ENCODE measurements at places on chromosomes 4 and X.

- no peak for DNase-seq
Observed at GRCh38 chr4:173801361-173801760, 271.3 kb upstream of the HAND2 start.

DNA sequence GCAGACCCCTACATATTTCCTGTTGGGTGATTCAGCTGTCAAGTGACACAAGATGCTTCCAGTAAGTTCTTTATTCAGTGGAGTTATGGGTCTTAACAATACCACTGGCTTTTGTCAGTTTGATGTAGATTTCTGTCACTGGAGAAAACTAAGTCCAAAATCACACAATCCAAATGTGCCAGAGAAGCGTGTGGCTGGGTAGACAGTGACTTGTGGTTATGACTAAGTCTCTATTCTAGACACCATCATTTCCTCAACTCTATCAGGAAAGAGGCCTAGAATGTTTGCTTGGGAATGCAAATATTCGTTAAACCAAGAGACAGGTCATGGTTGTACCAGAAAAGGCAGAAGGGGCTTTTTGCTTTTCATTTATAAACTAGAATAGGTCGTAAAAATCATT lies 54.4 kb upstream of the HS3ST1 start:
- no peak for DNase-seq

DNA sequence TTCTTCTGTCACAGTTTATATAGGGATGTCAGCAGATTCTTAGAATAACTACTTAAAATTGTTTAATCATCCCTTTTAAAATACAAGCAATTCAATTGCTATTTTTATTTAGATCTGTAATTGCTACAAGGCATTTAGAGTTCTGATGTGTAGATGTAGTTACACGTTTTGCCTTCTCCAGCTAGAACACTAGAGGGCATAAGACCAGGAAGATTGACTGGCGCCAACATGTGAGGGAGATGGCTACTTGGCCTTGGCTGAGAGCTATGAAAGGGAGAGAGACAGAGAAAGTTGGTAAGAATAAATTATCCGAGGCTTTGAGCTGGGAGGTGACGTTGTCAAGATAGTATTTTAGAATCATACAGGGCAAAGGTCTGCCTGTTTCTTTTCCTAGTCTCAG lies 563.7 kb upstream of the PRKX start:
- no peak for DNase-seq

- no peak for DNase-seq
Observed at GRCh38 chr4:8173492-8174242, 15.1 kb upstream of the ABLIM2 start.

DNA sequence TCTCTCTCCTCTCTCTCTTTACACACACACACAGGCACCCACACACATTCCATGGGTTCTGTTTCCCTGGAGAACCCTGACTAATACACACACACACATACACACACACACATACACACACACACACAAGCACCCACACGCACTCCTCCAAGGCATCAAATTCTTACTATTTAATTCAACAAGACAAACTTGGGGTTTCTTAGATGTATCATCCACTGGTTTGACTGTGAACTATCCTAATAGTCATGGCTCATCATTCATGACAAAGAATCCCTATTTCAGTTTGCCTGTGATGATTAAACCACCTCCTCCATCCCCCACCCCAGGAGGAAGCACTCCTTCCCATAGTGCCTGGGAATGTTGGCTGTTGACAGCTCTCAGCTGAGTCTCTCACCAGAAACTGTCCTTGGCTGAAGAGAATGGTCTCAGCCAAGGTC lies 98.2 kb downstream of the USP46 start:
- no peak for DNase-seq

Data from stimulated activated CD4-positive, alpha-beta T cell treated with anti-CD3 and anti-CD28 coated beads, Interleukin-12 subunit alpha, Interleukin-12 subunit beta, amount 100 ng/mL, for 48 hours (primary cell).